Activated effector memory CD4-positive, alpha-beta T cell treated with Interleukin-2 at 50 U/mL for 16 hours (primary cell): ENCODE measurements at places on chromosomes 6 and 20.
A peak's percentile ranks its signal among the peaks of the same experiment; 100 is the strongest.

- DNase-seq, result no peak
These were observed 11.8 kb downstream of the TOX2 start for GRCh38 chr20:43926287-43927050.

- DNase-seq, result peak; percentile 77
These were observed 864 bp upstream of the BCLAF1 start for GRCh38 chr6:136290410-136291010.

DNA sequence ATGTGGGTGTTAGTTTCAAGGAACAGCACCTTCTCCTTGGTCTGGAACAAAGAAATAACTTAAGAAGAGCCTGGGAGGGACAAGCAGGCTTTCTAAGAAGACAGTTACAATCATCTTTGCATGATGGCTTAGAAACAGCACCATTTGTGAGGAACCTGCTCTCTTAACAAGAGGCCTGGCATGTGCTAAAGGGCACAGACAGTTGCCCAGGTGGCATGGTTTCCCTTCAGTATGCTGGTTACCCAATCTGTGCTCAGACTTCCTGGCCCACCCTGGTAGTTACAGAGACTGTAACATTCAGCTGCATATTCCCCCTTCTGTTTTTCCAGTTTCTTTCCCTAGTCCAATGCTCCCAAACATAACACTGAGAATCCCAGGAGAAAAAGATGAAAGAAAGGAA, 84.0 kb downstream of the CHD6 start:
- DNase-seq, result no peak

DNA sequence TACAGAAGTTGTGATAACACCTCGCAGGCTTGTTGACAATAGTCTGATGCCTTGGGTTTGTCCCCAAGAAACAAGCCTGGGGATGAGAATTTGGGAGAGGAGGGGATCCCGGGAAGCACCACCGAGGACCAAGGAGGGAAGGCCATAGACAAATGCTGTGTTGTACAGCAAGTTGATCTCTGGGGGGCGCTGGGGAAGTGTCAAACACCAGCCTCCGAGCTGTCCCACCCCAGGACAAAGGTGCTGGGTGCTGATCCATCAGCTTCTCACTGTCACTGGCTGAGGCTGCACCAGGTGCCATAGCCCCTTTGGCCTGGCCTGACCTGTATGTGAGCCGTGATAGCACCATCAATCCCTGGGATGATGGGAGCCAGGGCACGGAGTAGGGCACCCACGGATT, 64.0 kb downstream of the SYNDIG1 start:
- no peak for DNase-seq

DNA sequence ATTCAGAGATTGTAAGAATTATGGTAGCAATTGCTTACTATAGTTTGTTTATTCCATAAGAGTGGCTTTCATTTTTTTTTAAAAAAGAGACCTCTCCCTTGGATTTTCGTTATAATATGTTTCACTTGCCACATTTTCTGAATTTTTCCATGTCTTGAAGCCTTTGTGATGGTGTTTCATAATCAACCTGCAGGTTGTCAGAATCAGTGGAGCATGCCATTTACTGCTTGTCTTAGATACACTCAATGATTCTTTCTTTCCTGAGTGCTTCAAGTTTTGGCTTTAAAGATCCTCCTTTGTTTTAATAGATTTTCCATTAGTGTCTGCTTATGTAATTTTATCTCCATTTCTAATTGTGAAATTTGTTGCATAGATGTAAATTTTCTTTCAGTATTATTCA, 31.2 kb downstream of the KCNQ5 start:
- DNase-seq, result no peak

DNA sequence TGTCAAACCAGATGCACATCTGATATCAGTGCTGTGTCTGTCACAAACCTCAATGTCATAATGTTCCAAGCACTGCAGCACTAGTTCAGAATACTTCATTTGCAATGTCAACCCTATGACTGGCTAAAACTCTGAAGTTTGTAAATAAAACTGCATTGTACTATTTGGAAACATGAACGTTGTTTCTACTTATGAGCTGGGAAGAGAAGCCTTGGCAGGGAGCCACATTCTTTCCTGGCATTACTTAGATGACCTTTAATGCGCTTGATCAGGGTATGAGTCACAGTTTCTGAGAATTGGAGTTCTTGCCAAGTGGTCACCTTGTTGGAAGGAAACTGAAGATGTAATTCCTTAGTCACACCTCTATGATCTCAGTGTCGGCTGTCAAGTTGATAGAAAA, 664.8 kb upstream of the MMS22L start:
- no peak for DNase-seq

- DNase-seq, result no peak
These were observed 70.5 kb upstream of the SLCO4A1 start for GRCh38 chr20:62571669-62572344.

DNA sequence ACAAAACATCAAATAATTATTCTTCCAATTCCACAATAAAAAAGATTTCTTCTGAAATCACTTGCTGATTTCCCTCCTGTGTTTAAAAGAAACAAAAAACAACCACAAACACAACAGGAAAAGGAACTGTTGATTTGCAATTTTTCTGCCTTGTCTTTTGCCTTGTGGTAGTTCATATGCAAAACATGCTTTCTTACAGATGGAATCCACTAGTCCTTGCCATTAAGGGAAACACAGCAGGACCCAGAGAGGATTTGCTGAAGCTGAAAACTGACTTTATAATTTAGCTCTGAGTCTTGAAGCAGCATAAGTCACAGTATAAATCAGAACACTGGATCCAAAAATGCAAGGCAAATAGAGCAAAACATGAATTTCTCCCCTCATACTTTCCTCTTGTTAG, 328.8 kb downstream of the PHF3 start:
- no peak for DNase-seq
